ENCODE measurements at places on chromosomes 7 and 10.

DNA sequence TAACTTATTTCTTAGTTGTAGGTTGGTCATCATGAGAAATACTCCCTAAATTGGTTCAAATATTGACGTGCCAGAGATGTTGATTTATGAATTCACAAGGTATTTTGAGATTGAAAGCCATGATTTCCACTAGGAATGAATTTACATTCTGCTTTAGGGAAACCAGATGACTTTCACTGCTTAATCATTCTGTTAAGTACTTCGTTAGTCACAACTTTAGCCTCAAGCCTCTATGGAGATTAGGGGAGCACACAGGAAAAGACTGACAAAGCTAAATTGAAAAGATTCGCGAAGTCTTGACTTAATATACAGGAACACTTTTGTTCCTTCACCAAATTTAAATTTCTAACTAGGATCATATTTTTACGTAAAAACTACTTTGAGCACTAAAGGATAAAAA is 250.4 kb upstream of the CACNA2D1 start:
- no peak for DNase-seq

- no peak for DNase-seq
Measured at GRCh38 chr10:86758189-86759072, 2.0 kb downstream of the BMPR1A start.

DNA sequence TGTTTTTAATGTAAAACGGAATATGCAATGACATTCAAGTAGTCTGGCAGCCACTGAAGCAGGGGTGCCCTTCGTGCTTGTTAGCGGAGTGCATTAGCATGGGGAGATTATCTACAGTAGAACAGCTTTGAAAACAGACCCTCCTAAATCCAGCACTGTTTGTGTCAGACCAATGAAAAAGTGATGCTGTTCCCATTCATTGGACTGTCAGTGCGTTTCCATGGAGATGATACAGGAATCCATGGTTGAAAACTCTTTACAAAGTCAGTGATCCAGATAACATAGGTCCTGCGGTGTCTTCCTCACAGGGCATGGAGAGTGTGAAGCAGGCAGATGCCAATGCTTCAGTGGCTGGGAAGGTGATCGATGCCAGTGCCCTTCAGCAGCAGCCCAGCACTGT is 73.6 kb downstream of the ITGB8 start:
- no peak for DNase-seq

DNA sequence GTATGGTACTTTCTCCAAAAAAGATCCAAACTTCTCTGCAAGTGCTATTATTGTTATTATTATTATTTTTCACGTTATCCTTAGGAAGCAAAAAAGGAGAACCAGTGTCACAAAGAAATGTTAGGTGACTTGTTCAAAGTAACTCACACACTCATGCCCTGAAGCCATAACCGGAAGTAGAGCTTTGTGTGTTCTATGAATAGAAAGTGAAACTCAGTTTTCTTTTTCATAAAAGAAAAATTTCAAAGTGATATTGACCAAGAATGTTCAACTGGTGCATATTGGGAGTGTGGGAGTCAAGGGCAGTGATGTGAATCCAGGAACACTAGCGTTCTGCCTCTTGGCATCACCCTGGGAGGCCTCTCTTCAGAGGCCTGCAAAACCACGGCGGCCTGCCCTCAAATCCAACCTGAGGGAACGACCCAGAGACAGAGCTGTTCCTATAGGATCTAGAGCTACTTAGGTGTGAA is 106.1 kb downstream of the PRKCQ start:
- DNase-seq: no peak

DNA sequence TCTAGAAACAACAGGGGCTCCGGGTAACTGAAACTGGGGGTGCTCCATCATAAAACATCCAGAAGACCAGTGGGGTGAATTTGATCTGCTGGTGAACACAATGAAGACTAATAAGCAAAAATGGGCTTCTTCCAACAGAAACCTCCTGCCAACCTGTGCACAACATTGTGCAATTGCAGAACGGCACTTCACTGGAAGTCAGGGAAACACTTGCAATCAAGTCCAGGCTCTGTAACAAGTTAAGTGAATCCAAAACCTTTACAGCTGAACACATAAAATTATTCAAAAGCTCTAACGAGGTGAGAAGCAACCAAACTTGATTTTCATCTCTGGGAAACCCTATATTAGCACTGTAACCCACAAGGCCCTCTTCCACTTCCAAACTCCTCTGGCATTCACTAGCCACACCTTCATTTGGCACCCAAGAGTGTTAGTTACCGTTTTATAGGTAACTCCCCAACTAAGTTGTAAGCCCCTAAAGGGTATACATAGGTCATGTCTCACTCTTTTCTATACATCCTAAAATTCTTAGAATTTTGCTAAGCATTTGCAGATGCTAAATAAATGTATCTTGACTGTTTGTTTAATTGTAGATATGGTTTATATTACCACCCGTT is 22.0 kb downstream of the IMMP2L start:
- no peak for DNase-seq

- DNase-seq: no peak
Measured at GRCh38 chr7:41315764-41316163, 387.1 kb downstream of the INHBA start.

GRCh38 chr7:127677433-127678230 is 25.6 kb downstream of the SND1 start:
- no peak for DNase-seq

GRCh38 chr10:13352519-13352918 is 4.4 kb upstream of the SEPHS1 start:
- no peak for DNase-seq

DNA sequence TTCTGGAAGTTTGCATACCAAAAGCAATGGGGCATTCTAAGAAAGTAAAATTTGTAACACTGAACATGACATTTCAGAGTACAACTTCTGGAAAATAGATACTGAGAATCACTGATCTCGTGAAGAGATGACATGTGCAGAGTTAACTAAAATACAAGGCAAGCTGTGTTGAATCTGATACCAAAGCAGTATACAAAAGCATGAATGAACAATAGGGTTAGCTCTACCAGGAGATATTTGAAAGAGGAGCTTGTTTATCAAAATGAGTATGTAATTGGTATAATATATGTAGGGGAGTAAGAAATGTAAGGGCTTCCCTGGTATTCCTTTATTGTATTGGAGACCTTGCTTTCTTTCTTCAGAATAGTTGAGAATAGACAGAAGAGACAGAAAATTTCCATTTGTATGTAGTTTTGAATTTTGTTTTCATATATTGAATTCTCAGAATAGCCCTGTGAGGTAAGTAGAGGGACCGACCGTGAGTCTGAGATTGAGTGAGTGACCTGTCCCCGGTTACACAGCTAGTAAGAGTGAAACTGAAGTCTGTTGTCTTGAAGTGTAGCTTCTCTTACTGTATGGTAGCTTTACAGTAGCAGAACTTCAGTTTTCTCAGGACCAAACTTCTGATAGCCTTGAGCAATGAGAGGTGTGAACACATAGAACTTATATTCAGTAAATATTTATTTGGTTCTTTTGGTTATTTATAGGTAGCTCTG is 5.0 kb downstream of the HBP1 start:
- DNase-seq: no peak

DNA sequence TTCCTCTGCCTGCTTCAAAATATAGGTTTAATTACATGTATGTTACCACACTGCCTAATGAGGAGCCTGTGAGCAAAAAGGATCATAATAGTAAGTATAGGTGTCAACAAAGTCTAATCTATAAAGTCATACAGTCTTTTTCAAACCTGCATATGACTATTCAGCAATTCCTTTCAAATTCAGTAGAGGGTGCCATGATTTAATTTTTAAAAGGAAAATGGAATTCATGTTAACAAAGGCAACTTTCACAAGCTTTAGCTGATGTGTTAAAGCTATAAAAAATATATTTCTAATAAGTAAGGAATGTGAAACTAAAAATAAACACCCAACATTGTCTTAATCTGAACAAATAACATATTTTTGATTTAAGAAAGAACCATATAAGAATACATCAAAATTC is 52.1 kb downstream of the MPP7 start:
- no peak for DNase-seq

DNA sequence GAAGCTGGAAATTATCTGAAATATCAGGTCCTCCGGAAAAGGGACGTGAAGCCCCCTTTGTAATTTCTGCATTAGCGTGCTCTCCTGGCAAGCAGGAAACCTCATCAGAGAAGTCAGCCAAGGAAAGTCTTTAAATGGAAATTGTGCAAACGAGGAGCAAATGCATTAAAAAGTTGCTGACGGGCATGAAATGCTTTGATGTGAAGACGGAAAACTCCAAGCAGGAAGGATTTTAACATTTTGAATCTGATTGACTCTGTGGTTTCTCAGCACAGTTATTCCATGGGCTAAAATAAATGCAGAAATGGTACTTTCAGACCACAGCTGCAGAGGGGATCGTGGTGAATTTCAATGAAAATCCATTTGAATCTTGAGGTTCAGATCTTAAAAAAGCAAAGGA is 167.8 kb downstream of the AHR start:
- no peak for DNase-seq

- no peak for DNase-seq
Measured at GRCh38 chr7:104371216-104371979, 43.0 kb downstream of the LHFPL3 start.

DNA sequence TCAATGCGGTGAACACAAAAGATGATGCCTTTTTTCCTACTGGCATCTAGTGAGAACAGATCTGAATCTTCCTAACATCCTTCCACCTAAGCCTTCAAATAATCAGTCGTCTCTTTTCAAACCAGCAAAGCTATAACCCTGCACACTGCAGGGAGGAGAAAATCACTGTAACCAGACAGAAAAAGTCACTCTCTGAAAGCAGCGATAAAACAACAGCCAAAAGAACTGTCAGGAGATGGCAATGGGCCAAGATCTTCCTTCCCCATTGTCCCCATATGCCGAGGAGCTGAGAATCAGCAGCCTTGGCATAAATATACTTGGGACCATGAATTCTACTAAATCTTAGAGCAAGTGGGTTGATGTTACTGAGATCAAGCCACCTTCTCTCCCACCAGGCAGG is 13.1 kb downstream of the FZD9 start:
- DNase-seq: no peak

- DNase-seq: no peak
Measured at GRCh38 chr7:72317341-72317740, 94.8 kb downstream of the CALN1 start.

- no peak for DNase-seq
Measured at GRCh38 chr7:146557971-146558469, 441.4 kb downstream of the CNTNAP2 start.

DNA sequence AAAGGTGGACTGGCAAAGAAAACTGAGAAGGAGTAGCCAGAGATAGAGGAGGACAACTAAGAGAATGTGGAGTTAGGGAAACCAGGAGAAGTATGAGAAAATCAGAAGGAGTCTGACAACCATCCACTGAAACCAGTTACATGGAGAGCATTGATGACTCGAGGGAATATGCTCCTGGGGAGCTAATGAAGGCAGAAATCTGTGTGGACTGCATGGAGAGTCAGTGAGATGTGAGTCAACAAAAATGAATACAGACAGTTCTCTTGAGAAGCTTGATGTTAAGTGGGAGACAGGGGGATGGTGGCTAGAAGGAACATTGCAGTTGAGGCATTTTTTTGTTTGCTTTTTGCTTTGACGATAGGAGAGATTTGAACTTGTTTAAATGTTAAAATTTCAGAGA is 34.3 kb upstream of the ZNF32 start:
- DNase-seq: no peak

DNA sequence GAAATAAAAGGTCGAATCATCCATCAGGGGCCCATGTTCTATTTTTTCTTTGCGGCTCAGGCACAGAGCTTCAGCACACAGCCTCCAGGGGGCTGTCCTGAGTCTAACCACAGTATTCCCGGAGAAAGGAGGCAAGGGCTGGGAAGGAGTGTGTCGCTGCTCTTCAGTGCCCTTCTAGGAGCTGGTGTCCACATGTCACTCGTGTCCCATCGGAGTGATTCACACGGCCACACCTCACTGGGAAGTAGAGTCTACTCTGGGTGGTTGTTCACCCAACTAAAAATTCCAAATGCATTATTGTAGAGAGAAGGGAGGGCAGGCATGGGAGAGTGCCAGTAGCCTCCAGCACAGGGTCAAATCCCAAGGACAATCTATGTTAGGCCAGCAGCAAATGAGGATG is 114.8 kb upstream of the LANCL2 start:
- DNase-seq: no peak

DNA sequence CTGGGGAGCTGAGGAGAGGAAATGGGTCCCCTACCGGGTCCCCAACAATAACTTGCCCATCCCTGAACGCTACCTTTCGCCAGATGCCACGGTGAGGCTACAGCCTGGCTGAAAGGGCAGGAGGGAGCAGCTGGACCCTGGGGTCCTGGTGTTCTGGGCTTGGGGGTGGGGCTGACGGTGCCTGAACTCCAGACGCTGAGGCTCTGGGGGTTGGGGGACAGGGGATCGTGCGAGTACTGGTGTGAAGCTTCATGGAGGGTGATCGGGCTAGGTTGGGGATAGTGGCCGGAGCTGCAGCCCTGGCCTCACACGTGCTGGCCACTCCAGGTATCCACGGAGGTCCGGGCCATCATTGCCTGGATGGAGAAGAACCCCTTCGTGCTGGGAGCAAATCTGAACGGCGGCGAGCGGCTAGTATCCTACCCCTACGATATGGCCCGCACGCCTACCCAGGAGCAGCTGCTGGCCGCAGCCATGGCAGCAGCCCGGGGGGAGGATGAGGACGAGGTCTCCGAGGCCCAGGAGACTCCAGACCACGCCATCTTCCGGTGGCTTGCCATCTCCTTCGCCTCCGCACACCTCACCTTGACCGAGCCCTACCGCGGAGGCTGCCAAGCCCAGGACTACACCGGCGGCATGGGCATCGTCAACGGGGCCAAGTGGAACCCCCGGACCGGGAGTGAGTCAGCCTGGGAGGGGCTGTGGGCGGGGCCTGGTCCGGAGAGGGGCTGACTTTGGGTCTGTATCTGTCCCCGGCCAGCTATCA is 8.3 kb downstream of the AEBP1 start:
- no peak for DNase-seq

DNA sequence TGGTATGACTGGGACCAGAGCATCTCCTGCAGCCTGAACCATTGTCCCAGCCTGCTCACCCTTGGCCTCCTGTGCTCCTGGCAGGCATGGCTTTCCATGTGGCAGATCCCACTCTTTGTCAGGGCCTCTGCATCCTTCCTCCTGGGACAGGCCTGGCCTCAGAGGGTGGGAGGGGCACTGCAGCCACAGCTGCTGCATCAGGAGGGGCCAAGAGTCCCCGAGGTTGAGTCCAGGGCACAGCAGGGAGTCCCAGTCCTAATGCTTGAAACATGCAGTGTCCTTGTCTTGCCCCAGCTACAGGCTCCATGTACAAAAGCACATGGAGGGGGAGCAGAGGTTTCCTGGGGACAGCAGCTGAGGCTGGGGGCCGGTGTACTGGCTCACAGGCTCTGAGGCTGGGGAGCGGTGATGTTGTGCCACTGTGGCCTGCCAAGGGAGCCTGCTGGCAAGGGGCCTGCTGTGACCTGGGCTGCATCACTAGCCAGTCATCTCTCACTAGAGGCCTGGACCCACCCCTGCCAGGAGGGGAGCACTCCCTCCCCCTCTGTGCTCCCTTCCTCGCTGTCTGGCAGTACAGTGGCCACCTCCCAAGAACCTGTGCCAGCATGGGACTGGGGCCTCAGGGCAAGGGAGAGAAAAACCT is 144.8 kb downstream of the ZNF248 start:
- DNase-seq: no peak

GRCh38 chr10:69901022-69901421 is 99.3 kb downstream of the COL13A1 start:
- no peak for DNase-seq

All from NCI-H1436 treated with DMSO at 0.1 percent for 48 hours (cell line).